ENCODE measurements at places on chromosomes 16 and 17.

DNA sequence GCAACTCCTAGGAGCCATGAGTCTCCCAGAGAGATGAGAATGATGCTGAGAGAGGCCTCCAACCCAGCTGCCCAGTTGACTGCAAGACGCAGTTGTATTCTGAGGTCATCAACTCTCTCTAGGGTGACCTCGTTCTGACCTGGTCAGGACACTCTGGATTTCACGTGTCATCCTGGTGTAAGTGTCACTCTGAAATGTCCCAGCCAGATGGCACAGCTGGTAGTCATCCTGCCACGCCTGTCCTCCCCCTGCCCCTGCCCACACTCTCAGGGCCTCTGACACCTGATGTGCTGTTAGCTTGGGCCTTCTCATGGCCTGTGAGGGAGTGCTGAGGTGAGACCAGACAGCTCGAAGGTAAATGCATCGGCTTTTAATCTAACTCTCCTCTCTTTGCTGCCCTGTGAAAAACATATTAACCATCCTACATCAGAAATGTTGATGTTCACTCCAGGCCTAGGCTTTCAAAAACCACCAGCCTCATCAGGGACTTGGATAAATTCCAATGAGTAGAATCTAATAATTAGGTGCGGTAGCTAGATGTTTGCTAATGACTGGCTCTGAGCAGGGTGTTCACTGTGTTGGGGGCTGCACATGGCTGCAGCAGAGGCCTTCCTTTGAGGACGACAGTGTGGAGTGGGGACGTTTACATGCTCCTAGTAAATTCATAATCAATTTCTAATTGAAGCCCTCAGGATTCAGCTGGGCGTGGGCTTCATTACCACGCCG, 13.8 kb downstream of the MLYCD start:
- DNase-seq = no peak

DNA sequence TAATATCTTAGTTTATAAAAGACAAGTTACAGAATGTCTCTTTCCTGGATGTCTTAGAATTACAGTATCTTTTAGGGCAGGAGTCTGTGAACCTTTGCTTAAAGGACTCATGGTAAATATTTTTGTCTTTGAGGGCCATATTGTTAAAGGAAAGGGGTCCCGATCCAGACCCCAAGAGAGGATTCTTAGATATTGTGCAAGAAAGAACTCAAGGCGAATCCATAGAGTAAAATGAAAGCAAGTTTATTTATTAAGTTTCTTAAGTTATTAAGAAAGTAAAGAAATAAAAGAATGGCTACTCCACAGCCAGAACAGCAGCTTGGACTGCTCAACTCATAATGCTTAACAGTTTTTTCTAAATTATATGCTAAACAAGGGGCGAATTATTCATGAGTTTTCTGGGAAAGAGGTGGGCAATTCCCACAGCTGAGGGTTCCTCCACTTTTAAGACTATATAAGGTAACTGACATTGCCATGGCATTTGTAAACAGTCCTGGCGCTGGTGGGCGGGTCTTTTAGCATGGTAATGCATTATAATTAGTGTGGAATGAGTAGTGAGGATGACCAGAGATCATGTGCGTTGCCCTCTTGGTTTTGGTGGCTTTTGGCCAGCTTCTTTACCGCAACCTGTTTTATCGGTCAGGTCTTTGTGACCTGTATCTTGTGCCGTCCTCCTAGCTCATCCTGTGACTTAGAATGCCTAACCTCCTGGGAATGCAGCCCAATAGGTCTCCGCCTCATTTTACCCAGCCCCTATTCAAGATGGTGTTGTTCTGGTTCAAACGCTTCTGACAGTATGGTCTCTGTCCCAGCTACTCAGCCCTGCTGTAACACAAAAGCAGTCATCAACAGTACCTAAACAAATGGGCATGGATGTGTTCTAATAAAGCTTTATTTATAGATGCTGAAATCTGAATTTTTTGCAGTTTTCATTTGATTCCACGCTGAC, 53.2 kb downstream of the BMERB1 start:
- DNase-seq = no peak

- no peak for DNase-seq
Measured at GRCh38 chr17:82461827-82462524, 3.4 kb downstream of the NARF start.

- no peak for DNase-seq
Measured at GRCh38 chr16:66617728-66618127, 13.2 kb downstream of the CMTM3 start.

GRCh38 chr17:46744441-46744840, 74.1 kb downstream of the WNT3 start:
- DNase-seq = no peak

- DNase-seq = no peak
Measured at GRCh38 chr17:43366891-43367736, 31.7 kb upstream of the ARL4D start.

DNA sequence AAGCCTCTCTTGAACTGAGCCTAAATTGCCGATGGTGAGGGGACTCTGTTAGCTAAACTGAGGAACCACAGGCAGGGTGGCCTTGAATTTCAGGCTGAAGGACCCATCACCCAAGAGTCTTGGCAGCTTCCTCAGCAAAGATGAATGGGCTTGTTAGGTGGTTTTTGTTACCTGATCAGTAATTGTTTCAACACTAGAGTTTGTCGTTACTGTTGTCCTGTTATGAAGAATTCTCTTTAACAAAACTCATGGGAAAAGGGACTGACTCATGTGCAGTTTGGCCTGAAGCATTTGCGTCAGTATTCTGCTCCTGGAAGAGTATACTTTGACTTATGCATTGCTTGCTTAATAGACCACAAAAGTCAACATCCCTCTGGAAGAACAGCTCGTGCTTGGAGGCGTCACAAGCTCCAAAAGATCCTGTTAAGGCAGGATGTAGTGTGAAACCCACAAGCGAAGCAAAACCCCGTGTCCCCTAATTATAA, 206.0 kb downstream of the IRX3 start:
- DNase-seq = peak; percentile 96

- DNase-seq = no peak
Measured at GRCh38 chr17:17677299-17678040, 3.8 kb upstream of the RAI1 start.

DNA sequence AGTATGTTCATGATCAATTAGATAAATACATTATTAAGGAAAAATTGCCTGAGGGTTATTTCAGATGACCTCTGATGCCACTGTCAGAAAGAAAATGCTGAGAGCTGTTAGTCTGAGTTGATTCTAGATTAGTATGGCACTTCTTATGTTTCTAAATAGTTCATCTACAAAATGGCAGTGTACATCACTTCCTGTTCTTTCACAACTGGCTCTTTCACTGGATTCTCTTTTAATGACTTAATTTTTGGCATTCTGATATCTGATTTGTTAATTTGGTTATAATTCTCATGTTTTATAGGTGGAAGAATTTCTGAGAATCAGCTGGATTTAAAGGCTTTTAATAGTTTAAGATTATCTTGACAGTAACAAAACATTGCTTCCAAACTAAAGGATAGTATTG, 3.3 kb downstream of the TAOK1 start:
- no peak for DNase-seq

DNA sequence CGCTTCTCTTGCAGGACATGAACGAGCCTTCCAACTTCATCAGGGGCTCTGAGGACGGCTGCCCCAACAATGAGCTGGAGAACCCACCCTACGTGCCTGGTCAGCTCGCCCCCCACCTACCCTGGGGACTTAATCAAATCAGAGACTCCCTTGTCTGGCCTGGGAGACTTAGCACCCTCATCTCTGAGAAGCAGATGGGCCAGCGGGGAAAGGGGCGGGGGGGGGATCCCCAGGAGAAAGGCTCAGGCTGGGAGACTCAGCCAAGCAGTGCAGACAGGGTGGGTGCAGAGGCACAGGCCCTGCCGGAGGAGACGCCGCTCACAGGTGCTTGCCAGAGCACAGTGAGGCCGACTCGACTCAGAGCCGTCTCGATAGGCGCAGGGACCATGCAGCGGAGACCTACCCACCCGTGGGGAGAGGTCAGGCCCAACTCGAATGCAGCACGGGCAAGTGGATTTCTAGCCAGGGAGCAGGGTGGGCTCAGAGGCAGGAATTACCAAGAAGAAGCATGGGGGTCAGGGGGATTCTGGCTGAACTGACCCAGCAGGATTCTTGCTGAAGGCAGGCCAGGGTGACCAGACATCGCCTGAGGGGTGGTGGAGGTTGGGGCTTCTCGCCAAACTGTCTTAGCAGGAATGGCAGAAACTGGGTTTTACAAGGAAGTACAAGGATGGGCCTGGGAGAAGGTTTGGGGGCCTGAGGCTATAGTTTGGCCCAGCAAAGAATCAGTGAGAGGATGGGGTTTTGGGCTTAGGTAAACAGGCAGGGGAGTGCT, 9.7 kb downstream of the GAA start:
- no peak for DNase-seq

- no peak for DNase-seq
Measured at GRCh38 chr16:8678068-8678927, 3.9 kb downstream of the ABAT start.

GRCh38 chr16:77549876-77550275, 115.0 kb upstream of the ADAMTS18 start:
- no peak for DNase-seq

- no peak for DNase-seq
Measured at GRCh38 chr16:11793840-11794239, 3.2 kb downstream of the ZC3H7A start.

- no peak for DNase-seq
Measured at GRCh38 chr17:57869617-57870282, 19.9 kb upstream of the MRPS23 start.

- no peak for DNase-seq
Measured at GRCh38 chr17:49703557-49704277, 4.0 kb downstream of the SLC35B1 start.

- no peak for DNase-seq
Measured at GRCh38 chr17:65954148-65954449, 237.8 kb downstream of the CEP112 start.

DNA sequence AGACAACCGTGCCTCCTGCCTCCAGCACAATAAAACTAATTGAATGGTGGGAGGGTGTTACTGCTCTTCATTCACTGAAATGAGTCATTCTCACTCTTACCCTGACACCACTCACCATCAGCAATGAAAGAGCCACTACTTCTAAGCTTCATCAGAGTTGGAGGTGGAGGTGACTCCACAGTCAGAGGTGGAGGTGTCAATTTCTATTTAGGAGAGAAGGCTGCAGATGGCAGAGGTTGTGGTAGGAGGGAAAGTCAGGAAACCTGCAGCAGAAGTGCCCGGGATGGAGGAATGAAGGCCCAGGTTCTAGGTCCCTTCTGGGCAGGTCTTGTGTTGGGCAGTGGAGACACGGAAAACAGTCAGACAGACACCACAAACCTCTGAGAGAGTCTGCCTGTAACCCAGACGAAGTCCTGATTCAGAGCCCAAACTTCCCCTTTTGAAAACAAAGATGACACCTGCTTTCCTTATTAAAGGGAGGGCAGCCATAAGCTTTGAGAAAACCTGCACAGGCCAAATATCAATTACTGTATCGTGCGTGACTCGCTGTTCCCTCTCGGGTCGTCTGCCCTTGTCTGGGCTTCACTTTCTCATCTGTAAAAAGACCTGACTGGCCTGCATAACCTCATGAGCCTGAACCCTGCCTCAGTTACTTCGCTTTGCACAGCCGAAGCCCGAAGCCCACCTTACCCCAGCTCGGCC, 668 bp downstream of the ATPAF2 start:
- no peak for DNase-seq

- DNase-seq = no peak
Measured at GRCh38 chr17:32992321-32993033, 830 bp downstream of the SPACA3 start.

- DNase-seq = no peak
Measured at GRCh38 chr16:1639860-1640259, 27.7 kb downstream of the CRAMP1 start.

GRCh38 chr16:69017036-69017783, 88.2 kb upstream of the HAS3 start:
- peak; percentile 64 for DNase-seq

- no peak for DNase-seq
Measured at GRCh38 chr16:26594666-26595065, 472.1 kb upstream of the C16orf82 start.

DNA sequence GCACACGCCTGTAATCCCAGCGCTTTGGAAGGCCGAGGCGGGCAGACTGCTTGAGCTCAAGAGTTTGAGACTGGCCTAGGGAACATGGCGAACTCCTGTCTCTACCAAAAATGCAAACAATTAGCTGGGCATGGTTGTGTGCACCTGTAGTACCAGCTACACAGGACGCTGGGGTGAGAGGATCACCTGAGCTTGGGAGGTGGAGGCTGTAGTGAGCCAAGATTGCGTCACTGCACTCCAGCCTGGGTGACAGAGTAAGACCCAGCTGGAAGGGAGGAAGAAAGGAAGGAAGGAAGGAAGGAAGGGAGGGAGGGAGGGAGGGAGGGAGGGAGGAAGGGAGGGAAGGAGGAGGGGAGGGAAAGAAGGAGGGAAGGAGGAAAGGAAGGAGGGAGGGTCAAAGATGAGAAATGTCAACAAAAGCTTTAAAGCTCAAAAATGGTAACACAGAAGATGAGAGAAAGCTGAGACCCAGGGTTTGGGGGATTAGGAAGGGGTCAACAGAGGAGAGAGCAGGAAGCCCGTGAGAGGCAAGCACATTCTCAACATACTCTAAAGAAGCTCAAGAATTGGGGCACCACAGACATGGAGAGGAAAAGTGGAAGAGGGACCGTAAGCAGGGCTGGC, 5.0 kb upstream of the KRT19 start:
- no peak for DNase-seq

GRCh38 chr16:66342294-66342900, 24.1 kb upstream of the CDH5 start:
- no peak for DNase-seq

- no peak for DNase-seq
Measured at GRCh38 chr17:8212312-8213180, 2.2 kb upstream of the AURKB start.

GRCh38 chr16:86285938-86286921, 224.1 kb upstream of the FOXF1 start:
- DNase-seq = no peak

All from kidney epithelial cell (primary cell).